Midbrain (tissue), 1 donor: ENCODE measurements at places on chromosomes 6 and 20.

GRCh38 chr6:31525553-31525931, 3.2 kb upstream of the MCCD1 start:
- no peak for DNase-seq

GRCh38 chr6:31881136-31881859, 2.5 kb upstream of the SLC44A4 start:
- no peak for DNase-seq

DNA sequence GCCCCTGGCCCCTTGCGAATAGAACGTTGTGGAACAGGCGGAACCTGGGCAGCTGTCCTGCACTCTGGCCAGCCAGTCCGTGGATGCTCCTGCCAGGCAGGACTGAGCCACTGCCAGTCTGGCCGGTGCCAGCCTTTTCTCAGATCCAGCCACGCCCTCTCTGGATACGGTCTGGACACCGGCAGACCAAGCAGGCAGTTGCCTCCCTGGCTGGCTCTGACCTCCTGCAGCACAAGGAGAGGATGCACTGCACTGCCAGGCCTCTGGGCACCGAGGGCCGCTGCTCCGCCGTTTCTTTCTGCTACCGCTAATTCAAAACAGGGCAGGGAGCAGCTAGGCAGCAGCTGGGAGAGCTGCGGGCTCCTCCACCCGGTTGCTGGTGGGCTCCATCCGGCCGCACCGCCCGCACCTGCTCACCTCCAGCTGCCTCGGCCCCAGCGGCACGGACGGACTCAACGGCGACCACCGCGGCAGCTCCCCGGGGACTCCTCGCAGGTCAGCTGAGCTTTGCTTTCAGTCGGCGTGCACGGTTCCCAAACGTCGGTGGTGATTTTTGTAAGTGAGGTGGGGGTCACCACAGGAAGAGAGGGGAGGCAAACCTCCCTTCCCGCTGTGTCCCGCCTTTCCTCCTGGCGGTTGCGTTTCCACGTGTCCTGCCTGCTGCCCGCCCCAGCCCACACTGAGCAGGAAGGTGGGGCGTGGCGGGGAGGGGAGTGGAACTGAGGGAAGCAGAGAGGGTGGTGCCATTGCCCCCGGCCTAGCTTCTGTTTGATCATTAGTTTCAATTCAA, 30.3 kb upstream of the AFDN start:
- peak; percentile 24 for DNase-seq

DNA sequence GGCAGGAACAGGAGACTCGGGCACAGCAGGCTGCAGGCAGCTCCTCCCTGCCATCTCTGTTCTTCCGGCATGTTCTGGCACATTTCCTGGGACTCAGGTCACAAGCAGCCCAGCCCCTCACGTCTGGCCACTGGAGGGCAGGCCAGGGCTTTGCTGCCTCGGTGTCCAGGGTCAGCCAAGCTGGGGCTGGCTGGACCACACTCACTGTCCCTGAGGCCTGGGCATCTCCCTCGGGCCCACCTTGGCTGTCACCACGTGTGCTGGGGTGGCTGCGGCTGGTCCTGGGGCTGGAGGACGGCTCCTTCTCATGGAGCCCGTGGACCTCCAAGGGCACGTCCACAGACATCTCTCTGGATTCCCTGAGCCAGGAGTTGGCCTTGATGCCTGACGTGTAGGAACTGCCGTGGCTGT, 18.5 kb downstream of the FRMD1 start:
- DNase-seq: peak; percentile 64

DNA sequence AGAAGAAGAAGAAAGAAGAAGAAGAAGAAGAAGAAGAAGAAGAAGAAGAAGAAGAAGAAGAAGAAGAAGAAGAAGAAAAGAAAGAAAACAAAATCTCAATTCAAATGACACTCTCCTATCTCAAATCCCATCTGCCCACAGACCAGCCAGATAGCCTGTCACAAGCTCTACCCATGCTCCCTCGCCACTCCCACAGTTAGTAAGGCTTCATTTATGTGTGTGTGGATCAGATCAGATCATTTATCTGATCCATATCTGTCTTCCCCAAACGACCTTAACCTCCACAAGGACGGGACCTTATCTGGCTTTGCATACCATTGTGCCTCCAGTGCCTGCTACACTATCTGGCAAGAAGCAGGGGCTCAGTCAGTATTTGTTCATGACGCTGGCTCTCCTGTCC, 81.9 kb upstream of the RREB1 start:
- no peak for DNase-seq

GRCh38 chr20:33657704-33658095, 4.4 kb upstream of the C20orf144 start:
- no peak for DNase-seq
